HL-60 (cell line): ENCODE measurements at places on chromosomes 5 and 9.

GRCh38 chr9:100341889-100342288 is 10.9 kb downstream of the TEX10 start:
- DNase-seq: no peak

- no peak for DNase-seq
Observed at GRCh38 chr5:76422227-76422626, 19.1 kb downstream of the IQGAP2 start.

DNA sequence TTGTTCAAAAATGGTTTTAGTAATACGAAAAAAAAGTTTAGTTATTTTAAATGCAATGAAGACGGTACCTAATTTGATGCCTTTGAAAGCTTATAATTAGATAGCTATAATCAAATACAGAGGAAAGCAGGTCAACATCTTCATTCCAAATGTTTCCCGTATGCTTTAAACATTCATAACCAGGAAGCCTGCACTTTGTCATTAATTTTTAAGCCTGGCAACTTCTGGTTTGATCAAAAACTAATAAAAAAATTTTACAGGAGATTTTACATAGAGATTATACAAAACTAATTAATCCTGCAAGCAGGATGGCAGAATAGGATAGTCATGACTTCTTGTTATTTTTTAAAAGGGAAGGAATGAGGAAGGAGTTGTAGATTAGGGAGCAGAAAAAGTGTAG is 353.0 kb downstream of the FBXL17 start:
- no peak for DNase-seq

GRCh38 chr9:78884611-78885150 is 587.8 kb downstream of the PSAT1 start:
- no peak for DNase-seq

GRCh38 chr9:114429488-114429887 is 41.7 kb upstream of the AKNA start:
- no peak for DNase-seq

GRCh38 chr5:72654231-72654630 is 147.0 kb upstream of the ZNF366 start:
- DNase-seq: no peak

DNA sequence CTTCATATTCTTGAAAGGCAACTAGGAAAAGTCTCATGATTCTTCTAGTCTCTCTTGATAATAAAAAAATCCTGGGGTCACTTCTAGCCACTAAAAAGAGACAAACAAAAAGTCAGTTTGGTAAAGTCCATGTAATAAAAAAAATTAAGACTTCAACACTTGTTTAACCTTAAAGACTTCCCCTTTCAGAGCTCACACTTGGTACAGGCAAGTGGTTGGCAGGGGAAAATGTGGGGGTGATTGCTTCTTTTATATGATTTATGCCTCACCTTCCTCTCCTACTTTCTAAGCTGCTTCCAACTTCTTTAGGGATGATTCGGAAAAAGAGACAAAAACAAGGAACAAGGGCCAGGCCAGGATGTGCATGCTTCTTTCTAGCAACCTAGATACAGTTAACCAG is 5.1 kb upstream of the ERCC6L2 start:
- no peak for DNase-seq

DNA sequence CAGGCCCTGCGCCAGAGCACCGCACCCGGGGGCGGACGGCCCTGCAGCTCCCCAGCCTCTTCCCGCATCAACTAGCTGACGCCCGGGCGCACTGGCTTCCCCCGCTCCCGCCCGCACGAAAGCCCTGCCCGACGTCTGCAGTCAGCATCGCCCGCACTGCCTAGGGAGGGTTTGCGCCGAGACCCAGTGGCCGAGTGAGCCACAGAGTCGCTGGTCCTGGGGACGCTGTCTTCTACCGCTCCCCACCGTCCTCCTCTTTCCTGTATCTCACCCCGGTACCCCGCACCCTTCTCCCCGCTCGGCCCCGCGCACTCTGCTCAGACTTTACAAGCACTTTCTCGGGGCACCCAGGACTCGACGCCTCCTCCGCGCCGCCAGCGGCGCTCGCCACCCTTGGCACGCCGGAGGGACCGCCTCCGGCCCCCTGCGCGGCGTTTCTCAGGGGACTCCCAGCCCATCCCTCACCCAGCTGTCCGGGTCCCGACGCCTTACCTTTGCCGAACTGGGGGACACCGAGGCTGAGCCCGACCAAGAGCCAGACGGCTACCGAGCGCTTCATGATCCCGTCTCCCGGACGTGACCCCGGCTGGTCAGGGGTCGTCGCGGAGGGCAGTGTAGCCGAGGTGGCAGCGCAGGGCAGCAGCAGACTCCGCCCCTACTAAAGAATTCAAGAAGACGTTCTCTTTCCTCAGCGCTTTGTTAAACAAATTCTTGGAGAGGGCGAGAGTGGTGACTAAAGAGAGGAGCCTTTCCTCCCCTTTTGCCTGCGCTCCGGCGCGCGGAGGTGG is 670 bp downstream of the EDIL3 start:
- no peak for DNase-seq

GRCh38 chr5:138978080-138978479 is 102.9 kb upstream of the LRRTM2 start:
- no peak for DNase-seq

GRCh38 chr5:11301171-11301570 is 540.1 kb upstream of the DAP start:
- DNase-seq: no peak

- no peak for DNase-seq
Observed at GRCh38 chr5:171496456-171496855, 77.0 kb downstream of the FGF18 start.

GRCh38 chr5:138972836-138973235 is 97.7 kb upstream of the LRRTM2 start:
- no peak for DNase-seq

GRCh38 chr5:157038568-157039187 is 20.2 kb downstream of the HAVCR1 start:
- DNase-seq: no peak

GRCh38 chr9:98913705-98914104 is 30.0 kb upstream of the COL15A1 start:
- no peak for DNase-seq

DNA sequence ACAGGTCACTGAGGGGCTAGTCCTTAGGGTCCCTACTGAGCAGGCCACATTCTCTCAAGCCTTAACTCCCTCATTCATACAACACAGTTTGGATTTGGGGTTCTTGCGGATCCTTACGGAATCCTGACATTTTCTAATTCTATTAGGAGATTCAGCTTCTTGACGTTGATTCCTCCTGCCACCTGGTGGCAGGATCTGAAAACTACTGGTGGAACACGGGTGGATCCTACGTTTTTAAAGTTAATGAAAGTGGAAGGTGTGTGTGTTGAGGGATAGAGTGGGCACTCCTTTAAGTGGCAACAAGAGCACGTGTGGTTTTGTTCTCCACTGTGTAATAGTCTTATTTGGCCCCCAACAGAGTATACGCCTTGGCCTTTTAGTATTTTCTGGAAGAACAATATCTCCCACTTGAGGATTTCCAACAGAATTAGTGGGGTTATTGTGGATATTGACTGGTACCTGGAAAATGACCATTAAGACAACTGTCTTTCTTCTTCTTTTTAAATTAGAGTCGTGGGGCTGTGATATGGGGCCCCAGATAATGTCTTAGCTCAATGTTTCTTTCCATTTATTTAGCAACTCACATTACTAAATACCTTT is 25.2 kb downstream of the SLC28A3 start:
- DNase-seq: peak; percentile 14

DNA sequence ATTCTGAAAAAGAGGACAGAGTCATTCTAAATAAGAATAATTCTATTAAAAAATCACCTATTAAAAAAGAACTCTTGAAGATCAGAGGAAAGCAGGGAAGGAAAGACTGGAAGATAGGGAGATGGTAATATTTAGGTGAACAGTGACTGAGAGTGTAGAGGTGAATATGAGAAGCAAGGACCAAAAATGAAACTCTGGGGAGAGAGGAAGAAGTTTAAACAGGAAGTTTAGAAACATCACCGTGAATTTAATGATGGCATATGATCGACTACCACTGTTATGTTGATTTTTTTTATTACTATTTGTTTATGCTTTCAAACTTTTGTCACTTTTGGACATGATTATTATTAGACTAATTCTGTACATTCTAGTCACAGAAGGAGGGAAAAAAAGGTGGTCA is 1.7 kb upstream of the SPINK6 start:
- DNase-seq: no peak

DNA sequence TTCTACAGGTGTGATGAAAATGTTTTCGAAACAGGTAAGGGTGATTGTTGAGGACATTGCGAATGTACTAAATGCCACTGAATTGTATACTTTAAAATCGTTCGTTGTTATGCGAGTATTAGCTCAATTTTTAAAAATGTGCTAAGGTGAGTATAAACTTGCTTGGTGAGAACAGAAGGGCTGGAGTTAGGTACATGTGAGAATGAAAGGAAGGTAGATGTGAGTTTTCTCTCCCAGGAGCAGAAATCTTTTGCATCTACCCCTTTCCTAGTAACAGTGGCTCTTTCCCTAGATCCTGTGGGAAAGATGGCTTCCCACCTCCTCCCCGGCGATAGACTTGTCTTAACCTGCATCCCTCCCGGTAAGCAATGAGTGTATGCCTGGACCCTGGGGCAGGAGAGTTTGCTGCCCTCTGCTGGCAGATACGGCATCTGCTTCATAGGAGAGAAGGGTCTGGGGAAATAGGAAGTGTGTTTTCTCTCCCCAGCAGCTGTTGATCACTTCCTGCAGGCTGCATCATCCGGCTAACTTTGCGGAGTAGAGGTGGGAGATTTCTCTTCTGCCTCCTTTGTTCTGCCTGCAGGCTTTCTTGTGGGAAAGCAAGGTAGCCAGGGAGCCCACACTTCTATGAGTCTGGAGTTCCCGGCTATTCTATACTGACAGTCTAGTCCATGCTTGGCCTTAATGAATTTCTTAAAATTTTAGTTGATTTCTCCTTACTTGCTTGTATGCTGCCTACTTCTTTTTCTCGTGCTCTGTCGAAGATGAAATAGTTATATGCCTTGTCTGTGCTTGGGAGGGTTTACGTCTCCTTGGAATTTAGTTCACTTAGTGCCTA is 373.3 kb upstream of the SEMA6A start:
- DNase-seq: peak; percentile 64

GRCh38 chr5:64814073-64814472 is 45.3 kb downstream of the CWC27 start:
- DNase-seq: no peak

- DNase-seq: no peak
Observed at GRCh38 chr9:33230756-33231622, 9.0 kb upstream of the SPINK4 start.

GRCh38 chr9:69885474-69885929 is 64.9 kb downstream of the CFAP95 start:
- no peak for DNase-seq

- DNase-seq: no peak
Observed at GRCh38 chr5:72698481-72698880, 118.0 kb upstream of the TNPO1 start.

- DNase-seq: no peak
Observed at GRCh38 chr5:124650147-124650561, 96.3 kb downstream of the ZNF608 start.

DNA sequence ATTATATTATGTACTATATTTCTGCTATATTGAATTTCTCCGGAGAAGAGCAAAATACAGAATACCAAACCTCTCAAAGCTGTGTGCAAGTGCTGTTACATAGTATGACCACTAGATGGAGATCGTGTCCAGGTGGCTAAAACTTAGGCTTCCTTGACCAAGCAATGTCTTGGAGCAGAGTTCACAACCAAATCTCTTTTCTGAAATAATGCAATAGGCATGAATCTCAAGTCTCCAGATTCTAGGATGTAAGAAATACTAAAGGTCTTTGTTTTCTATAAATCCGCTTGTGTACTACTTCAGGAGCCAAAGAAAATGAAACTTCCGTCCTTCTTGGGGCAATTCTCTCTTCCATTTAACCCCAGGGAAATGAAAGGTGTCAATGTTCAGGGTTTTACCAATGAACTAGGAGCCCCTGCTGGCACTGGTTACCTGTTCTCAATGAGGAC is 181.5 kb upstream of the RAI14 start:
- no peak for DNase-seq

DNA sequence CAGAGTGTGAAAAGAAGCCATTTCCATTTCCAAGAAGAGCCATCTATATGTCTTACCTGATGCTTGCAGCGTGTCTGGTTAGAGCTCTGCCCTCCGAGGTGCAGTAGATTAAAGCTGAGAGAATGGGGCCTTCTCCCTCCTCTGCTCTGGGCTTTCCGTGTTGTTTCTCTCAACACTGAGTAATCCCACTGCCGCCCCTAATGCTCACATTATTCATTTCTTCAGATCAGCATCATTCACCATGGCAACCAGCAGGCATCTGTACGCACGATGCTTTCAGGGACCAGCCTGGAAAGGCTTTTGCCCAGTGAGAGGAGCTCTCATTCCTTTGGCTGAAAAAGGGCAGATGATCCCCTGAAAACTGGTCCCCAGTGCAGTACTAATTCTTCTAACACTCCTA is 79.6 kb downstream of the CYFIP2 start:
- DNase-seq: no peak
